ENCODE measurements at places on chromosomes 11 and 22. TPM values are rescaled to one million over a fixed set of nuclear protein-coding genes. Genes with fewer than 3 reads are reported as not detected.

The CHADL gene
- 0.84 TPM for total RNA-seq

The SLC29A2 gene
- total RNA-seq, result 32.4 TPM

The CPT1B gene
- 36.2 TPM for total RNA-seq

The JRKL gene
- total RNA-seq, result 5.4 TPM

The OR8G5 gene
- not detected for total RNA-seq

The MDK gene
- total RNA-seq, result 309 TPM

The OR4A16 gene
- not detected for total RNA-seq

The FGF4 gene
- total RNA-seq, result 2.0 TPM

The TRIM51 gene
- total RNA-seq, result not detected

The MISFA gene
- total RNA-seq, result 3.8 TPM

The TRPM5 gene
- 0.11 TPM for total RNA-seq

The EHBP1L1 gene
- 7.9 TPM for total RNA-seq

The DDX6 gene
- total RNA-seq, result 181 TPM
